SW480 (cell line): ENCODE measurements at places on chromosomes 5 and 9.

DNA sequence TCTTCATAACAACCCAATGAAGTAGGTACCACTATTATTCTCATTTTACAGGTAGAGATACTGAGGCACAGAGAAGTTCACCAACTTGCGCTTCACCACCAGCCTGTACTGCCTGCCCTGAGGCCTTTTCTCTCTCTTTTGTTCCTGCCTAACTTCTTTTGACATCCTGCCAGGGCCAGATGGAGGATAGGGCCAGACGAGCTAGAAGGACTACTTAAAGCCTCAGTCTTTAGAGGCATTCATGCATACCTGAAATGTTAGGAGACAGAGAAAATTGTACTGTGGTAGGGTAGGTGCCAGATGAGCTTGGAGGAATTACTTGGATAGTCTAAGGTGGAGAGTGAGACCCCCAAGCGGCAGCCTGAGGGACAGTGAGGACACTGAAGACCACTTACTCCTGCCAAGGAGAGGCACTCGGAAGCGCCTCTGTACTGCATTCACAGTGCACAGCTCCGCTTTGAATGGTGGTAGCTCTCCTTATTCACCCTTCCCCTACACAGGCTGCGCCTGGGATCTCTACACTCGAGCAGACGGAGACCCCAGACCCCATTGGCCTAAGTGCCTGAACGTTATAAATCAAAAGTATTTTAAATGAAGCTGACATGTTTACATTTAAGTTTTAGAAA lies 6.2 kb upstream of the ORM1 start:
- DNase-seq: no peak

- DNase-seq: no peak
Measured at GRCh38 chr5:65823204-65823603, 101.2 kb downstream of the NLN start.

GRCh38 chr9:15977438-15977837 lies 424.6 kb downstream of the CCDC171 start:
- DNase-seq: peak; percentile 49

DNA sequence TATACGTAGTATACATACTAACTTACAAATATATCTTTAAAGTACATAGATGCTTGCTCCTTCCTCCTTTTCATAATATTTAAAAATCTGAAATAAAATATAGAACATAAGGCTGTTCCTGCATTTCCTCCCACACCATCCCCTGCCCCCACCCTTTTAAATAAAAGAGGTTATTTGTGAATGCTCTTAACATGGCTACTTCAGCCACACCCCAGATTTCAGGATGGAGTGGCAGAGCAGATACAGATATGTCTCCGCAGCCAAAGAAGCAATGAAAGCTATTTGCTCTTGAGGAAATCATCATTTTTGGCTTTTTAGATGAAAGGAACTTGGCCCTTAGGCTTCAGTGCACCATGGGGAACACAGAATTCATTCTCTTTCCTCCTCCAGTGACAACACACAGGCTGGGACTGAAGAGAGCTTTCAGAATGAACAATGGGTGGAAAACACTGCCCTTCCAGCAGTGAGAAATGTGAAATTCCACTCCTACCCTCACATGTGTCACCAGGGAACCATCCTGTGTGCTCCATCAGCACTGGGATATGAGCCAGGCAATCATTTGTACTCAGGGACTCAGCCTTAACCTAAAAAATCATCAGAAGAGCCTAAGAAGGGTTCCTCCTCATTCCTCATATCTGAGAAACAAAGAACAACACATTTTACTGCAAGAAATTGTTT lies 134.3 kb downstream of the PPP2R2B start:
- no peak for DNase-seq

DNA sequence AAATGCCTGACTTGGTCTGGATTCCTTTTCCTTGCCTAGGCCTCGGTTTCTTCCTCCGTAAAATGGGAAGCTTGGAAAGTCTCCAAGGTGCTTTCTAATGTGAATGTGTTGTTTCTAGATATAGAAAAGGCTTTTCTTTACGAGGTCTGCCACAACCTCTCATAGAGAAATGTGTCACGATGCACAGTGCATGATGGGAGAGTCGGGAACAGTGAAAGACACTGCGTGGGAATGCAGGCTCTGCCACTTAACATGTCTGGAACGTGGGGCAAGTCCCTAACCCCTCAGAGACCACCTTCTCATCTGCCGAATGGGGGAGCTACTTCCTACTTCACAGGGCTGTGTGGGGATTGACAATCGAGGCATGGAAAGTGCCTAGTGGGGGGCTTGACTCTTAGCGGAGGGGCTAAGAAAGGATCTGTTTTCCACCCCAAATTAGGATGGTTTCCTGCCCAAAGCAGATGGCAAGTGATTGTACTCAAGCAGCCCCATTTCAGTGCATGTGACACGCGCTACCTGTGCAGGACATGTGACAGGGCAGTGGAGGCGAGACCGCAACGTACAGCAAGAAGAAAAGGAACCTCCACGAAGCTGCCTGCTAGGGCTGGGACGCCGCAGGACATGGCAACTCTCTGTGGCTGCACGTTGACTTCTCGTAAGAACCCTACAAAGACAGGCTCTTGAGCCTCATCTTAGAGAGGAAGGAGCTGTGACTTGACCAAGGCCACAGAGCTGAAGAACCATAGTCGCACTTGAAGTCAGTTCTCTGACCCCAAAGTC lies 115.2 kb downstream of the CRB2 start:
- DNase-seq: no peak

DNA sequence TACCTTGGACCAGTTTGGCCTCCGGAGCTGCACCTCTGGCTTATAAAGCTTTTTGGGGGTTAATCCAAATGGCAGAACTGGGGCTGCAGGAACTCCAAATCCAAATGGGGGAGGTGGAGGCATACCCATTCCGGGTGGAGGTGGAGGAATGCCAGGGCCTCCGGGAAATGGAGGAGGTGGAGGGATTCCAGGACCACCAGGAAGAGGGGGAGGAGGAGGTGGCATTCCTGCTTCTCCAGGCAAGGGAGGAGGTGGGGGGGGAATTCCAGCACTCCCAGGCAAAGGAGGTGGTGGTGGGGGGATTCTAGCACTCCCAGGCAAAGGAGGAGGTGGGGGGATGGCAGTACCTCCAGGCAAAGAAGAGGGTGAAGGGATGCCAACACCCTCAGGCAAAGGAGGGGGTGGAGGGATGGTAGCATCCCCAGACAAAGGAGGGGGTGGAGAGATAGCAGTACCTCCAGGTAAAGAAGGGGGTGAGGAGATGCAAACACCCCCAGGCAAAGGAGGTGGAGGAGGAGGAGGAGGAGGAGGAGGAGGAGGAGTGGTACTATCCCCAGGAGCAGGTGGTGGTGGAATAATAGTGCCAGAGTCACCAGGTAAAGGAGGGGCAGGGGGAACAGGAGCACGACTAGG lies 45.2 kb downstream of the DIAPH1 start:
- DNase-seq: no peak
